ENCODE measurements at places on chromosomes 7 and 10.

GRCh38 chr7:1990001-1990670 is 242.6 kb downstream of the MAD1L1 start:
- DNase-seq = no peak

DNA sequence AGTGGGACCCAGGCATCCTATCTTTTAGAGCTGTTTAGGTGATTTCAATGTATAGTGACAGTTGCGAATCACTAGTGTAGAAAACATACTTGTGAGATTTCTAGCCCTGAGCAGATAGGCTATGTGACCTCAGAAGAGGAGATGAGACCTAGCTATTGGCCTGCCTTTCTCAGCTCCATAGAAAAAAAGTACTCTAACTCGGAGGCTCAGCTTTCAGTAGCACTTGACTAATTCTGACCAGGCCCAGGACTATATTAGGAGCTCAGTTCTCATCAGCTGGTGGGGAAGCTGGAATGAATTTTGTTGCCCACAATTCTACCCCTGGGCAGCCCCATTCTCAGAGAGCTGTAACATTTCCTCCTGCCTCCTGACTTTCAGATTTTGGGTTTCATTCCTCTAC is 179.9 kb upstream of the NAMPT start:
- DNase-seq = no peak

DNA sequence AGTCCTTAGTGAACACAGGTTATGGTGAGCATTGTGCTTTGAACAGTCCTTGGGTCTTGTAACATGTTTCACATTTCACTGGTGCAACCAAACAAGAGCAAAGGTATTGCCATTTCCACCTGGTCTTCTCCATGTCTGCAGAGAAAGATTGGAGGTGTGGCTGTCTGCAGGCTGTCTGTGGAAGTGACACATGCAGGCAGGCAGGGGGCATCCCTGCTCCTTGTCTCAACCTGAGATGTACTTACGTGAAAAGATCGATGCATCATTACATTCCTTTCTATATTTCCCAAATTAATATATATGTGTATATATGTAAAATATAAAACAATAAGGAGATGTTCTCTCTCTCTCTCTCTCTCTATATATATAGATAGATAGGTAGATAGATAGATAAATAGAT is 54.3 kb downstream of the LRRC18 start:
- no peak for DNase-seq

GRCh38 chr7:45698303-45699014 is 124.3 kb downstream of the ADCY1 start:
- no peak for DNase-seq

GRCh38 chr10:74766501-74766900 is 59.9 kb upstream of the KAT6B start:
- DNase-seq = no peak

DNA sequence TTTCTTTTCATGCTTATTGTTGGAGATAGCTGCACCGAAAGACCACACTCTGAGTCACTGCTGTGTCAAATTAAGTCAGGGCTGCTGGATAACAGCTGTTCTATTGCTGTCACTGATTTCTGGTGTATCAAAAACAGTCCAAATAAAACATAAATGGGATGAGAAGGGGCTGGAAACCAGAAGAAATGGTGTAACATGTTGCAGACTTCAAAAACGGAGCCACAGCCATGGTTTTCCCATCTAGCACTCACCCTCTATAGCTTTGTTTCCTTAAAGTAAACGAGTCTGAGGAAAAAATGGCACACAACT is 103.3 kb upstream of the DIP2C start:
- no peak for DNase-seq

DNA sequence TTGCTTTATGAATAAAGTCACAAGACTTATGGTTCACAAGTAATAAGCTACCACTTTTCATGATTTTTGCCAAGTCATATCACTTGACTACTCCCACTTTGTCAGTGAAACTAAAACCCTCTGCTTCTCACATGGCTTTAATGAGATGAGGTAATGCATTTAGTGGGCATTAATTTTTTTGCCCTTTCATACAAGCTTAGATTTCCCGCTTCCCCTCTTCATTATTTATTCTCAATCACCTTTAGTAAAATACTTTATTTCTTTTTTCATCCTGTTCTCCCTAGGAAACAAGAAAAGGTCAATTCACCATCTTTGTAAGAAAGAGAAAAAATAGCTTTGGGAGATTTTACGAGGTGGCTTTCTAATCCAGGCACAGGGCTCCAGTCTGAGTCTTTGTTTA is 109.6 kb upstream of the STARD3NL start:
- no peak for DNase-seq

- no peak for DNase-seq
Observed at GRCh38 chr7:148700661-148701064, 2.0 kb downstream of the CUL1 start.

DNA sequence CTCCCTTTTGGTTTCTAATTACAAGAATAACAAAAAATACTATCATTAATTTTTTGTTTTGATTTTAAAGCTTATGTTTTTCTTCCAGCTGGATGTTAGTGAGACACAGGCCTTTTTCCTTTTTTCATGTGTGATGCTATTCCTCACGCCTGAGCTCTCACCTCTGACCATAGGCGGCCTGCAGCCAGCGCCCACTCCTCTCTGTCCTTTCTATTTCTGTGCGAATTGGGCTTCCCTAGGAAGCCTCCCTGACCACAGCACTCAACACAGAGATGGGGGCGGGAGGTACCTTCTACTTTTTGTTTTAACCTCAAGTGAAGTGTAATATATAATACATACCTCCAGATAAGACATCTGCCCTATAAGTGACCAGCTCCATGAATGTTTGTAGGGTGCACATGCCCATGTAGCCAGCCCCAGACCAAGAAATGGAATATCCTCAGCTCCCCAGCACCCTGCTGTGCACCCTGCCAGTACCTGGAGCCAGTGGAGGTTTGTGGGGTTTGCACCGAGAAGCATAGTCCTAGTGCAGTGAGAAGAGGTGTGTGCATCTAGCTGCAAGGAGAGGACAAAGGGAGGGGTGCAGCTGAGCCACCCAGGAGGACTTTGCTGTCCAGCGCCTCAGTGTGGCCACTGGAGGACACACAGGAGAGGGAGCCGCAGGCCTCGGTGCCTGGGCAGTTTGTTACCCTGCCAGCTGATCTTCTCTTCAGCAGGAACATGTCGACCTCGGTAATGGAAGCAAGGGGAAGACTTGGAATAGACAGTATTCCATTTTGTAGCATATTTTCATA is 38.5 kb downstream of the BNIP3 start:
- no peak for DNase-seq

DNA sequence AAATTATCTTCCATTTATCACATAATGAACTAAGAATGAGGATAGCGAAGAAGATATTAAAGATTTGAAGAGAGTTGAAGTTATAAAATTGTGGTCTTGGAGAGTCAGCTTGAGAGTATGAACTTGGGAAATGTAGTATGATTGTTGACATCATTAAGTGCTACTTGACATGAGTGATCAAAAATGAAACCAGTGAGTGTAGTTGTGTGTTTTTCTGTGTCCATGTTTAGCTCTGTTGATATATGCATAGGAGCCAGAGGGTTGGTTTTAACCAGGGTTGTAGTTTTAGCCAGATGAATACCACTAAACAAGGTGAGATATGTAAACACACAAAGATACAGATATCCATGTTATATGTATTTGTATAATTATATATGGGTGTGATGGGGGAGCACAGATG is 6.2 kb downstream of the TMEM106B start:
- no peak for DNase-seq

DNA sequence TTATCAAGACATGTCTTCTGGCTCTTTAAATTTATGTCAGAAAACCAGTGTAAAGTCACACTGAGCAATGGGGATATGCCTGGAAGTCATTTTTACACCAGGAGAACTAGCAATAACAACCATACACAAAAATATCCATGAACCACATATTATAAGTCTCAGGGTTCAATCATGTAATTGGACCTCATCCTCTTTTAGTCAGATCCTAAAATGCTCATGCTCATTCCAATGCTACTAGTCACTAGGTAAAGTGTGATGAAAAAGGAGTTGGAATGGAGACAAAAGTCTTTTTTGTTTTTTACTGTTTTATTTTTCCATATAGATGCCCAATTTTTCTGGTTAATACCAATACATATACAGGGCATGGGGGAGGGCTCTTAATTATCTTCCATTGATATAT is 306.1 kb downstream of the DGKB start:
- no peak for DNase-seq

- DNase-seq = no peak
Observed at GRCh38 chr7:29851487-29851886, 45.2 kb downstream of the WIPF3 start.

DNA sequence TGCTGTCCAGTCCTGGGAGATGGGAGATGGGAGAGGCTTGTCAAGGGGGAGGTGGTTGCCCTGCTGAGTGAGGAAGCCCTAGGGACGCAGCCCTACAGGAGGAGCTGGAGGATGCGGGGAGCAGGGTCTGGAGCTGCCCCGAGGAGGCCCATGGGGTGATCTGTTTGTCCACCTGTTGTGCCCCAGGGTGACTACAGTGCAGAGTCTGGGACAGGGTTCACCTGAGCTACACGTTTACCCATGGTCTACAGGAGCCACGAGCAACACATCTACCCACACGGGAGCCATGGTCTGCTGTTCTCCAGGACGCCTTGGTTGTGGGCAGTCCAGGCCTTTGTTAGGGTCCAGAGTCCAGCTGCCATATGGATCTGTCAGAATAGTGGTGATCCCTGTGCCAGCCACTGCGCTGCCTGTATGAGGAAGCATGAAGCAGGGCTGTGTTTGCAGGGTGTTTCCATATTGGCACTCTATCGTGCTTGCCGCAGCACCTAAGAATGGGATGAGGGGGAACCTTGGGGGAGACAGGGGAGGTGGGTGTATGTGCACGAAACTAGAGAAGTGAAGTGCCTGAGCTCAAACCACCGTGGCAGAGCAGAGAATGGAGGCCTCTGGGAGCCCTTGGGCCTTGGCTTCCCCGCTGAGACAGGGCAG is 23.7 kb downstream of the ZNF775 start:
- no peak for DNase-seq

GRCh38 chr7:151245360-151246101 is 3.0 kb downstream of the SMARCD3 start:
- DNase-seq = no peak

DNA sequence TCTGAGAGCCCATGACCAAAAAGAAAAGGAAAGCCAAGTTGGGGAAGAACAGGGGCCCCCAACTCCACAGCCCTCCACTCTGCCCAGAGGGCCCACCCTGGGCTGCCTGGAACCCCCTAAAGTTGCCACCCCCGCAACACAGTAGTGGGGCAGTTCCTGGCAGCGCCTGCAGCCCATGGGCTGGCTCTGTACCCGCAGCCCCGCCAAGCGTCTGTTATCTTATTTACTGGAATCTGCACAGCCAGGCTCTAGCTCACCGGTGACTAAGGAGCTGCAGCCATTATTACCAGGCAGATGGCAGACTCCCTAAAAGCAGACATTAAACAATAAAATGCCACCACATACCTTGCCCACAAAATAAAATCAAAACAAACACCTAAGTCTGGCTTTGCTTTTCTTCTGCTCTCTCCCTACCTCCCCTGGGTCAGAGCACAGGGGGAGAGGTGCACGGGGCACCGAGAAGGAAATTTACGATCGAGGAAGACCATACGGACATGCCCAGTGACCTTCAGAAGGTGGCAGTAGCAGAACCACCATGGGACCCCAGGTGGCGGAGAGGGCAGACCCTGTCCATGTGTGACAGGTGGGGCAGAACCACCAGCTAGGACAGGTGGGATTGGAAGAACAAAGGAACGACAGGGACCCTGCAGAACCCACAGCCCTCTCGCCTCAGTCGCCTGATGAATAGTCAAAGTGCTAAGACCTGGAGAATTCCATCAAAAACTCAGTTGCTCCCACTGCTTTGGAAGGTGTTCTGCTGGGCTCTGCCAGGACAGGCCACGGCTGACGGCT is 66.3 kb downstream of the PRKAG2 start:
- DNase-seq = no peak

DNA sequence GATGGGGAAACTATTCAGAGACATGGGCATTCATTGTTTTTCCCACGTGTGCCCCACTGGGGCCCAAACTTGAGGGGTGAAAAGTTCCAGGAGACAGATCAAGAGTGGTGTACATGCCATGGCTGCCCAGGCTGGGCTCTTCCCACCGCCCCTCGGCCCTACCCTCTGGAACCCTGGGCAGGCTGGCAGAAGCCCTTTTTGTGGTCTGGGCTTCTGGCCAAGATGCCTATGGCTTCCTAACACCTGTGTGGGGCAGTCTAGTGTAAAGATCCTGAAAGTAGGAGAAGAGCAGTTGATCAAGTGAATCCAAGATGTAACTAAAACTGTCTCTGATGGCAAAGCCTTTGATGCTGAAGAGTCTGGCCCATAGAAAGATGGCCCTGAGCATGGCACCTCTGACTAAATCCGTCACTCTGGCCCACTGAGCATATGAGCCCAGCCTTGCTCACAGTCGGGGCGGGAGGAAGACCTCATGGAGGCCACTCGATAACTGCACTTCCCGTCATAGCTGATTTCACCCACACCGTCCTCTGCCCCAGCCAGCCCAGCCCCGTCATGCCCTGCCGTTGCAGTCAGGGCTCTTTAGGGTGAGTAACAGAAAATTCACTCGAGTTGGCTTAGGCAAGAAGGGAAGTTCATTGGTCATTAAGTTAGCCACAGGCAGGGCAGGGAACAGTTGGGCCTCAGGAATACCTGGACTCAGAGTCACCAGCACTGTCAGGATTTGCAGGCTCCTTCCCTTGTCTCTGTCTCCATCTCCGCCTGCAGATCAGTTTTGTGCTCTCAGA is 37.9 kb upstream of the MTPAP start:
- no peak for DNase-seq

DNA sequence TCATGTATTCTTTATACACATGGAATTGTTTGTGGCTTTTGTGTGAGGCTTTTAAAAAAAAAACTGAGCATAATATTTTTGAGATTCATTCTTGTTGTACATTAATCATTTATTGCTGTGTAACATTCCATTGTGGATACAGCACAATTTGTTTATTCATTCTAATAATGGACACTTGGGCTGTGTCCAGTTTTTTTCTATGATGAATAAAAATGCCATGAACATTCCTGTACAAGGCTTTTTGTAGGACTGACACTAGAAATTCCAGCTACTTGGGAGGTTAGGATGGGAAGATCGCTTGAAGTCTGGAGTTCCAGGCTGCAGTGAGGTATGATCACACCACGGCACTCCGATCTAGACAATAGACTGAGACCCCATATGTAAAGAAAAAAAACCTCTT is 254.3 kb upstream of the CACNA2D1 start:
- DNase-seq = no peak

- no peak for DNase-seq
Observed at GRCh38 chr7:44949303-44949702, 29.5 kb downstream of the MYO1G start.

Measured in esophagus squamous epithelium (tissue), 5 donors.